ENCODE measurements at places on chromosomes 4 and X.

DNA sequence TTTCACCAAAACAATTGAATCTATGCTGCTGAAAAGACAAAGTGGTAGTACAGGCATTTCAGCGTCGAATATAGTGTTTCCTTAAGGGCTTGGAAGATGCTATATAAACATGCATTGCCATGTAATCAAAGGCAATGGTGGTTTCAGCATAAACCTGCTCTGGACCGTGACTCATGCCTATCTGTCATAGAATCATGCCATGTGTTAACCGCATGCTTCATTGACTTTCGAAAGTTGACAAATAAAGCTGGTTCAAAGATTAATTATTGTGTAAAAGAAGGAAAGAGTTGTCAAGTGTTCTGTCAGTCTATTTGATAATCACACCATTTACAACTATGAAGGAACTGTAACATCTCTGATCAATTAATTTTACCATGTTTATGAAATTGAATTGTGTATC lies 83.2 kb downstream of the FUNDC1 start:
- DNase-seq = no peak

GRCh38 chr4:47065051-47065481 lies 33.7 kb downstream of the GABRB1 start:
- no peak for DNase-seq

DNA sequence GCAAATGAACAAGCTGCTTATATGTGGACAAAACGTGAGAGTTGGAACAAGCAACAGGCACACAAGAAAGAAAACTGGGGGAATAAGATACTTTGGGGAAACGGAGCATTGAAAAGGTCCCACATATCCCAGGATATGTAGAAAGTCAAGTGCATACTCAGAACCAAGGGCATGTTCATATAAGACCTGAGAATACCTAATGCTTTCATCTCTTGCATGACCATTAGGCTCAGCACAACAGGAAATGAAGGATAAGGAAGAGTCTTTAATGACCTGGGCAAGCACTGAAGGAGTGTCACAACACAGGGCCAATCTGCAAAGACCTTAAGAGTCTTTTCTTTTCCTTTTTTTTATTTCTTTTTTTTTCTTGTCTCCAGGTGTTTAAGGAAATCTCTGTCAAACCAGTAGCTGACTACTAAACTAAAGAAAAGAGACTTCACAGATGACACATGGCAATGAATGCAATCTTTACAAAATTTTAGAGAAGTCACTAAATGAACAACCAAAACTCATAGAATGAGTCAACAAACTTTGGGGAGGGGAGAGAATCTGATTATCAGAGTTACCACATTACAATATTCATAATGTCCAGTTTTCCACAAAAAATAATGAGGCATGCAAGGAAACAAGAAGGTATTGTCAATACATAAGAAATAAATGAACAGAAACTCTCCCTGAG lies 67.9 kb upstream of the STK26 start:
- DNase-seq = no peak

- no peak for DNase-seq
These were observed 578.2 kb downstream of the KLHL13 start for GRCh38 chrX:117538178-117539089.

DNA sequence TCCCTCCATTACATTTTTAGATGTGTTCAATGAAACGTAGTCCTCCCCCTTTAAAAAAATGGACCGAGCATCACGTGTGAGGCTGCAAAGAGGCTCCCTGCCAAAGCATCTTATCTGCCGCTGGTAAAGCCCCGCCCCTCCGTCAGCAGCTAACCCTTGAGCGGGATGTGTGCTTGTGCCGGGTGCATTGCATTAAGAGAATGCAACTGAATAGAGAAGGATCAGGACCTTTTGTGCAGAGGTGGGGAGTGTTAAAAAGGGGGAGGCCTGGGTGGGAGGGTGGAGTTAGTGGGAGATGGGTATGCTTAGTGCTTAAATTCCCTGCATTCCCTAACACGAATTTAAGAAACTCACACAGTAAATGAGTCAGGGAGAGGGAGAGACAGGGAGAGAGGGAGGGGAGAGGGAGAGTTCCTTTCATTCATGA lies 66.0 kb downstream of the TBL1X start:
- DNase-seq = no peak

Measured in mesothelial cell of epicardium (in vitro differentiated cells).